ENCODE measurements at places on chromosomes 1 and 21.

DNA sequence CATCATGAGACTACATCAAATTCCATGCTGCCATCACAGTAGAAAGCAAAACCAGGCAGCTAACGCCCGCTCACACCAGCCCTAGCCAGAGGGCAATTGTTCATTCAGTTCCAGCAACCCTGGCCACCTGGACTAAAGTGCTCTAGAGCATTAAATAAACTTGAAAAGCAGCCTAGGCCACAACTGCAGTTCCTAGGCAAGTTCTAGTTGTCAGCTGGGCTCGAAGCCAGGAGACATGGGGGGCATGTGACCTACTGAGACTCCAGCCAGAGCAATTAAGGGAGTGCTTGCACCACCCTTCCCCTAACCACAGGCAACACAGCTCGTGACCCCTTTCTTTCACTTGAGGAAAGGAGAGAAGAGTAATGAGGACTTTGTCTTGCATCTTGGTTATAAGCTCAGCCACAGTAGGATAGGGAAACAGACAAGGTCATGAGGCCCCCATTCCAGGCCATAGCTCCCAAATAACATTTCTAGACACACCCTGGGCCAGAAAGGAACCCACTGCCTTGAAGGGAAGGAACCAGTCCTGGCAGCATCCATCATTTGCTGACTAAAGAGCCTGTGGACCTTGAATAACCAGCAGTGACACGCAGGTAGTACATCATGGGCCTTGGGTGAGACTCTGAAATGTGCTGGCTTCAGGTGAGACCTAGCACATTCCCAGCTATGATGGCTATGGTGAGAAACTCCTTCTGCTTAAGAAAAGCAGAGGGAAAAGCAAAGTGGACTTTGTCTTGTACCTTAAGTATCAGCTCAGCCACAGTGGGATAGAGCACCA, 77.0 kb downstream of the ZZZ3 start:
- DNase-seq = no peak

- DNase-seq = no peak
Observed at GRCh38 chr21:34122047-34122446, 48.7 kb downstream of the MRPS6 start.

DNA sequence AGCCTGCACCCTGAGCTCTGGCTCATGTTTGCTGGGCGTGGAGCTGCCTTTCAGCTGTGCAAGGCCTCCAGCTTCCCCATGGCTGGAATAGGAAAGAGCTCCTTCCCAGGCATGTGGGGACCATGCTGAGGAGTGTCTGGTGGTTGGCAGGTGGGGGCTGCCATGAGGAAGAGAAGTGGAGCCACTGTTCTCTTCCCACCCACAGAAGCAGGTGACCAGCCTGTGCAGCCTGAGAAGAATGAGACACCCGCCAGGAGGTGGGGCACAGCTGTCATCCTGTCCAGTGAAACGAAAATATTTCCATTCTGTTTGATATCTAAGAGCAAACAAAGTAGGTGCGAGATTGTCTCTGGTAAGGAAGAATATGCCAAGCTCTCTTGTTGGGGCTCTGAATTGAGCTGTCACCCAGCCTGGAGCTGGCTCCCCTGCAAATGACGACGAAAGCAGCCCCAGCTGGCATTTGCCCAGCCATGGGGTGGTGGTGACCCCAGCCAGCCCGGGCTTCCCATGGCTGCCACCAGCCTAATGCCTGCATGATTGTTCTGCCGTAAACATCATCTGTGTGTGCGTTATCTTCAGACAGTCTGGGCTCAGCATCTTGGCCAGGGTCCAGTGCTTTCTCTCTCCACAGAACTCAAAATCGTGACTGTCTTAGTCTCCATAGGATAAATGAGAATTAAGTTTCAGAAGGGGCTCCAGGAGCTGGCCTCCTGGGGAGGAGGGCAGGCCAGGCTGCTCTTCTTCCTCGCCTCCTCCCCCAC, 429.8 kb upstream of the VAMP3 start:
- DNase-seq = no peak

- DNase-seq = no peak
Observed at GRCh38 chr1:25099343-25099951, 132.9 kb downstream of the SYF2 start.
